ENCODE measurements at places on chromosomes 7 and 10. TPM values are rescaled to one million over a fixed set of nuclear protein-coding genes. Genes with fewer than 3 reads are reported as not detected.

- no peaks in the 10 kb centered on the region for H3K4me1 ChIP-seq
- DNase-seq: no peak
- no peaks in the 10 kb centered on the region for H3K27me3 ChIP-seq
- no peak overlapping the region for H3K27ac ChIP-seq
- H3K36me3 ChIP-seq: no peaks in the 10 kb centered on the region
Measured at GRCh38 chr7:88184848-88185304, 35.0 kb downstream of the SRI start.

- H3K27me3 ChIP-seq: no peaks in the 10 kb centered on the region
- no peak for DNase-seq
- no peak overlapping the region for H3K4me3 ChIP-seq
- no peaks in the 10 kb centered on the region for H3K36me3 ChIP-seq
- H3K4me1 ChIP-seq: no peaks in the 10 kb centered on the region
Measured at GRCh38 chr10:129033790-129034272, 433.2 kb upstream of the MGMT start.

DNA sequence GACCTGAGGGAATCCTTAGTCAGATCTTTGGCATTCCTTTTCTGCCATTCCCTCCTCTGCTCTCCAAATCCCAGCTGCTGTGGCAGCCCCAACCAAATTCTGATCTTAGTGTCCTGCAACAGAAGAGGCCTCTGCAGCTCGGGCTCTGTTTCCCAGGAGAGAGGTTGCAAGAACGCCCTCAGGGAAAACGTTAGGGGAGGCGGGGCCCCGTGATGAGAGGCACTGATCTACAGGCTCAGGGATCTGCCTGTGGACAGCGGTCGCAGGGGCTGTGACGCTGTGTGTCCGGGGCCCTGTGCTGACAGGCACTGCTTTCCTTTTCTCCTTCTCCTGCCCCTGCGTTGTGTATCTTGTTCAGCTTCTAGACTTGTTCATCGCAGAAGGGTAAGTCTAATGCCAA is 57.3 kb upstream of the DPYSL4 start:
- H3K27me3 ChIP-seq: no peaks in the 10 kb centered on the region
- H3K4me3 ChIP-seq: no peak overlapping the region
- H3K27ac ChIP-seq: no peak overlapping the region
- no peak for DNase-seq
- H3K36me3 ChIP-seq: no peaks in the 10 kb centered on the region

- peak overlapping the region; percentile 90 for H3K4me3 ChIP-seq
- no peaks in the 10 kb centered on the region for H3K27me3 ChIP-seq
- DNase-seq: peak; percentile 51
- peaks cover 36% of the 10 kb centered on the region for H3K36me3 ChIP-seq
Measured at GRCh38 chr7:5528071-5528814, 104.6 kb upstream of the TNRC18 start.

GRCh38 chr7:17103984-17104383 is 194.5 kb upstream of the AHR start:
- H3K36me3 ChIP-seq: no peaks in the 10 kb centered on the region
- H3K27ac ChIP-seq: no peak overlapping the region
- DNase-seq: no peak

DNA sequence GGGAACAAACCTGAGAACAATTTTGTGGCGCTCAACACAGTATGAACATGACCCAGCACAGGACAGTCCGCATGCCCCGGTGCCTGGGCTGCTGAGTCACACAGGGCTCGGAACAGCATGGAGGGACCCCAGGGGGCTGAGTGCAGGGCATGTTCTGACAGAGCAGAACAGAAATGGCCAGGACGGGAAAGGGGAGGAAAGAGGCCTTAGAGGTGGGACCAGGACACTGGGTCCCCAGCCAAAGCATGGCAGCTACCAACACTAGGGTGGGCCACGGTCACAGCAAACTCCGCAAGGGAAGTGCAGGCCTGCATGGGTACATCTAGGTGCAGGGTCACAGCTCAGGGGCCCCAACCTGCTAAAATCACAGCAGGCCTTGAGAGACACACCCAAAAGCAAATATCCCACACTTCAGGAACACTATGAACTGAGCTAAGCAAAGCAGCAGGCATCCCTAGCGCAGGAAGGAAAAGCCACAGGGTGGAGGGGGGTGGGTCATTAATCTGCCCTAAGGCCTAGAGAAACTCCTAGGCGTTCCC is 5.6 kb downstream of the IMPDH1 start:
- H3K27ac ChIP-seq: no peak overlapping the region
- H3K27me3 ChIP-seq: no peaks in the 10 kb centered on the region

DNA sequence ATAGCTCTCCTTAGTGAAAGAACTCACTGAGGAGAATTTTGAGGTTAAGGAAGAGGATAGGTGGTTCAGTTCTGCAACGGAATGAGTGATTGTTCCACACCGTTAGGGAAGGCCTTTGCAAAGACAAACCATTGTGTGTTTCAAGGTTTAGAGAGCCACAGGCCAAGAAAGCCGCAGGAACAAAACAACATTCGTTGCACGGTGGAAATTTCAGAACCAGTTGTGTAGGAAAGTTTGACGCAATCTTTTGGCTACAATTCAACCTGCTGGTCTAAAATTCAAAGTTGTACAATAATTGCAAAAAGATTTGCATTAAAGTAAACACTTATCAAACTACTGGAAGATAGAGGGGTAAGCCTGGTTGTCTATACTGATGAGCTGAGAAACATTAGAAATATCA is 91.4 kb downstream of the FAM107B start:
- no peaks in the 10 kb centered on the region for H3K27me3 ChIP-seq
- no peak overlapping the region for H3K4me3 ChIP-seq
- peak; percentile 61 for DNase-seq
- H3K36me3 ChIP-seq: no peaks in the 10 kb centered on the region
- no peak overlapping the region for H3K27ac ChIP-seq

- H3K27me3 ChIP-seq: no peaks in the 10 kb centered on the region
- no peak overlapping the region for H3K27ac ChIP-seq
- H3K36me3 ChIP-seq: no peaks in the 10 kb centered on the region
- no peaks in the 10 kb centered on the region for H3K4me1 ChIP-seq
- H3K4me3 ChIP-seq: no peak overlapping the region
Measured at GRCh38 chr7:81066797-81067196, 147.9 kb upstream of the SEMA3C start.

DNA sequence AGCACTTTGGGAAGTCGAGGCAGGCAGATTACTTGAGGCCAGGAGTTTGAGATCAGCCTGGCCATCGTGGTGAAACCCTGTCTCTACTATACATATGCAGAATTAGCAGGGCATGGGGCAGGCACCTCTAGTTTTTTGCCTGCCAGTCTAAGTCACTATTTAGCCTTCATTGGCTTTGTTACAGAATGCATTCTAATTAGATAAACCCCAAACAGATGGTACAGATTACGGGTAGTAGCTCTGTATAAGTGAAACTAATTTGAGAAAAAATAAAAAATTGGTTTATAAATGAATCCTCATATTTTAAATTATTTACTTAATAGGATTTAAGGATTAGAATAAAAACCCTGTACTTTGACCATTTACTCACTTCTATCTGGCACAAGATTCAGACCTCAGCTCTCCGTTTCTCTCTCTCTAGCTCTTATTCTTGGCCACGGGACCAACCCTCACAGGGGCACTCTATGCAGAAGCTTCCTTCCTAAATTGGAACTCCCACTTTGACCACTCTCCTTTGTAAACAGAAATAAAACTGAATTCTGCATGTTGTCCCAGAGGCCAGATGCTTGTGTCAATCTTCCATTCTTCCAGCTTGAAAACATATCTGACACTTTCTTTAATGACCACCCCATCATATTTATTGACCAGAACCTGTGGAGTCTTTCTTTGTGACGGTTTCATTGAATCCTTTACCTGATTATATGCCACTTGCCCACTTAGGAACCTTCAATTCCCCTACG is 26.8 kb downstream of the BET1 start:
- H3K36me3 ChIP-seq: no peaks in the 10 kb centered on the region
- H3K27ac ChIP-seq: no peak overlapping the region
- H3K27me3 ChIP-seq: no peaks in the 10 kb centered on the region
- no peak overlapping the region for H3K4me3 ChIP-seq
- H3K4me1 ChIP-seq: no peaks in the 10 kb centered on the region

DNA sequence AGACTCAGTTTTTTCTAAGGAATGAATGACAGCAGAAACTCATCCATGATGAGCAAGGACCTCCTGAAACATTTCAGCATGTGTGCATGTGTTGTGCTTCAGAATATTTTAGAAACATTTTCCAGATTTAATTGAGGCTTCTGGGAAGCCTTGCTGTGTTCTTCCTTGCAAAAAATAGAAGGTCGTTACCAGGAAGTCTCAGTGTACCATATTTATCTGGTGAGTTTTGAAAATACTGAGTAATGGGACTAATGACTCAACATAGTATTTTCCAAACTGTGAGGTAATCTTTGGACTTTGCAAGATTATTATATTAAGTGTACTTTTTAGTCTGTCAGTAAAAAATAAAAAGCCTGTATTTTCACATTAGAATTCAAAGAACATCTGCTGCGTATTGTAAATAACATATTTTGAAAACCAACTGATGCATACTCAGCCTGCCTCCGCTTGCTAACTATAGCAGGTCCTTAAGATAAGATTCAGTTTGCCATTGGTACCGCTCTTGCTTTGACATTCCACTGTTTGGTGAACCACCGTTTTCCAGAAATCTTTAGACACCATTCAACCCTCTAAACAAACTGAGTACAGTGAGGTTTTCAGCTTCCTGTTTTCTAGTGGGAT is 739.6 kb upstream of the GALNT17 start:
- no peak overlapping the region for H3K27ac ChIP-seq
- no peak overlapping the region for H3K4me3 ChIP-seq
- no peaks in the 10 kb centered on the region for H3K27me3 ChIP-seq
- H3K36me3 ChIP-seq: no peaks in the 10 kb centered on the region
- peak; percentile 72 for DNase-seq

DNA sequence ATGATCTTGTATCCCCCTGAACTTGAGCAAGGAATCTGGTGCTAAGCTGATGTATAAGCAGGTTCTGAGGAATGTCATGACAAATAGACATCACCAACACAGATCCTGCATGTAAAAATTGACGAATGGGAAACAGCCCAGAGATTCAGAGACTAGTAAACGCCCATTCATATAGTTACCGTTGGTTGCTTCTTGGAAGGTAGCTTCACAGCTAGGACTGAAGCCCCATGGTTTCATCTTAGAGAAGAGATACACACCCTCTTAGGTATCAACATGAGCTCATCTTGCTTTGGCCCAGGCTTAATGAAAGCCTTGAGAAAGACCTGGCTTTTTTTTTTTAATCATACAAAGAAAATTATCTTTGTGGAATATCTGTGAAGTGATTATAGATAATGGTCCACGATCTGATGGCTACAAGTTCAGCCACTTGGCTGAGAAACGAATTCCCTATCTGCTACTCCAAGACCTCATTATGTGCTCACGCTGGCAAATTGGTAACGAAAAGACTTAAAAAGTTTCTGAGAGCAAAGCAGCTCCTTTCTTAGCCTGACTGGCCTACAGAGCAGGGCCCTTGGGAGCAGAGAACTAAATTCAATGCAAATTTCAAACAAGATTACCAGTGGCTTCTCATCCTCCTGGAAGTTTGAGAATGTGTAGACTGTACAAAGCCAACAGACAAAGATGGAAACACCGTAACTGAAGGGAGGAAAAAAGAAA is 181.1 kb downstream of the NRP1 start:
- no peaks in the 10 kb centered on the region for H3K27me3 ChIP-seq
- peaks cover 5% of the 10 kb centered on the region for H3K4me1 ChIP-seq

- no peak overlapping the region for H3K4me3 ChIP-seq
- no peak for DNase-seq
- peaks cover 2% of the 10 kb centered on the region for H3K4me1 ChIP-seq
- H3K27ac ChIP-seq: no peak overlapping the region
- H3K27me3 ChIP-seq: no peaks in the 10 kb centered on the region
Measured at GRCh38 chr7:155674556-155674955, 30.1 kb downstream of the RBM33 start.

- no peaks in the 10 kb centered on the region for H3K4me1 ChIP-seq
- DNase-seq: no peak
- H3K4me3 ChIP-seq: no peak overlapping the region
- no peaks in the 10 kb centered on the region for H3K36me3 ChIP-seq
- H3K27me3 ChIP-seq: no peaks in the 10 kb centered on the region
- H3K27ac ChIP-seq: no peak overlapping the region
Measured at GRCh38 chr7:51227861-51228260, 88.7 kb downstream of the COBL start.

- H3K4me1 ChIP-seq: no peaks in the 10 kb centered on the region
- no peak overlapping the region for H3K27ac ChIP-seq
Measured at GRCh38 chr10:61136139-61136538, 192.2 kb upstream of the RHOBTB1 start.

- no peak overlapping the region for H3K4me3 ChIP-seq
- DNase-seq: peak; percentile 53
- H3K4me1 ChIP-seq: no peaks in the 10 kb centered on the region
- H3K36me3 ChIP-seq: no peaks in the 10 kb centered on the region
- peaks cover 8% of the 10 kb centered on the region for H3K27me3 ChIP-seq
- H3K27ac ChIP-seq: no peak overlapping the region
Measured at GRCh38 chr10:28853195-28853594, 175.9 kb downstream of the BAMBI start.

DNA sequence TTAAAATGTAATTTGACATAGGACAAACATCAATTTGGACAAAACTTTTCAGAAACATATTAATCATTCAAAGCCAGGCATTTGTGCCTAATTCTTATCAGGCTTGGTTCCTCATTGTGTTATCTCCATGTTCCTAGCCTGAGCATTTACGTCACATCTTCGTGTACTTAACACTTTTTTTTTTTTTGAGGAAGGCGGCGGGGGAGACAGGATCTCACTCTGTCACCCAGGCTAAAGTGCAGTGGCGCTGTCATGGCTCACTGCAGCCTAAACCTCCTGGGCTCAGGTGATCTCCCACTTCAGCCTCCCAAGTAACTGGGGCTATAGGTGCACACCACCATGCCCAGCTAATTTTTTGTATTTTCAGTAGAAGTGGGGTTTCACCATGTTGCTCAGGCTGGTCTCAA is 19.8 kb downstream of the HNRNPA2B1 start:
- no peaks in the 10 kb centered on the region for H3K4me1 ChIP-seq
- H3K27me3 ChIP-seq: no peaks in the 10 kb centered on the region
- no peaks in the 10 kb centered on the region for H3K36me3 ChIP-seq
- no peak overlapping the region for H3K4me3 ChIP-seq
- no peak overlapping the region for H3K27ac ChIP-seq

GRCh38 chr7:50507898-50508470 is 57.2 kb downstream of the DDC start:
- H3K4me1 ChIP-seq: no peaks in the 10 kb centered on the region
- DNase-seq: no peak
- no peaks in the 10 kb centered on the region for H3K27me3 ChIP-seq
- no peak overlapping the region for H3K4me3 ChIP-seq
- no peak overlapping the region for H3K27ac ChIP-seq

DNA sequence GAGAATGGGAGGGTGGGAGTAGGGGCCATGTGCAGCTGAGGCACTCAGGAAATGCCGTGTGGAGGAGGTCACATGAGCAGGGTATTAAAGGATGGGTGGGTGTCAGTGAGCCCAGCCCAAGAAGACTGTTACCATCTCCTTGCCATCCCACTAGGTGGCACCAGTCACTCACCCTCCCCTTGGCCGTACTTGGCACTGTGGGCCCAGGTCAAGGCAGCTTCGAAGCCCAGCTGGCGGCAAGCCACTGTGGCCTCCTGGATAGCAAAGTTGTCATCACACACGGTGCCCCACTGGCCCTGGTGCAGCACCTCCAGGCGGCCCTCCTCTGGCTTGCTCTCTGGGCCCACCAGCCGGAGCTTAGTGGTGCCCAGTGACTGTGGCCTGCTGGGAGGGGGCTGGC is 5.4 kb downstream of the LOXL4 start:
- H3K27ac ChIP-seq: no peak overlapping the region
- peaks cover 7% of the 10 kb centered on the region for H3K4me1 ChIP-seq
- peak; percentile 35 for DNase-seq
- peaks cover 6% of the 10 kb centered on the region for H3K36me3 ChIP-seq
- H3K4me3 ChIP-seq: no peak overlapping the region

Gene CAMK2B
- 0.06 TPM for polyA plus RNA-seq

Gene MBL2
- not detected for polyA plus RNA-seq

Gene ATOH7
- polyA plus RNA-seq: 0.08 TPM

Gene GPR37
- 3.1 TPM for polyA plus RNA-seq

Gene GDF2
- polyA plus RNA-seq: not detected

Gene RNLS
- polyA plus RNA-seq: 16.2 TPM

Gene GPR146
- 2.2 TPM for polyA plus RNA-seq

Gene NUTM2A
- polyA plus RNA-seq: 0.06 TPM

Measured in fibroblast of lung (primary cell).